ENCODE measurements at places on chromosomes 7 and 10. TPM values are rescaled to one million over a fixed set of nuclear protein-coding genes. Genes with fewer than 3 reads are reported as not detected.

DNA sequence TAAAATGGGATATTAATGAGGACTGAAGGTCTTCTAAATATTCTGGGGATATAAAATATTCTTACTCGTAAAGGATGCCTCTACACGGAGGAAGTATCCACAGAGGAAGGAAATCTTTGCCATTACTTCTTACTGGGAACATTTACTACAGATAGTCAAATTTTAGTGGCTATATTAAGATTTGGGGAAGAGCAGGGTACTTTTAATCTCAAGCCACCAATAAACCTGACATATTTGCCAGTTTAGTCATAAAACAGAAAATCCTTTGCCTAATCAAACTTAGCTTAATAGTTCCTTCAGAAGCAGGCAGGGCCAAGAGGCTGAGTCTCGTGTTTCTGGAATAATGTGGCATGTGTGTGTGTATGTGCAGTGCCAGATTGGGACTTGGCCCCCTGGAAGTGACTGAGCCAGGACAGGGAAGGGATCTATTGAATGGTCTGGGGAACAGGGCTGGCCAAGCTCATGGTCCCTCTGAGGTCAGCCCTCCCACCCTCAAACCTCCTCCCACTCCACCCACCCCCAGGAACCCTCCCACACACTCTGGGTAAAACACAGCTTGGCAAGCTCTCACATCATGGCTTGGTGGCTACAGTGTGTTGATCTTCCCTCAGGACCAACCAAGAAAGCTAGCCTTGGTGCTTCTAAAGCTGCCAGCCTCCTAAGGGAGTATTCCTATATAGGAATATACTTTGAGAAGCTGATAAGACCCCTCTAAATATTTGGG is 1.6 kb upstream of the PIK3CG start:
- DNase-seq, result no peak

The PRR15 gene
- total RNA-seq, result 5.7 TPM

- DNase-seq, result no peak
These were observed 931.1 kb downstream of the CNTNAP2 start for GRCh38 chr7:147047696-147048095.

The PAPSS2 gene
- 2.3 TPM for total RNA-seq

GRCh38 chr7:26858735-26859134 is 5.7 kb downstream of the SKAP2 start:
- DNase-seq, result no peak

DNA sequence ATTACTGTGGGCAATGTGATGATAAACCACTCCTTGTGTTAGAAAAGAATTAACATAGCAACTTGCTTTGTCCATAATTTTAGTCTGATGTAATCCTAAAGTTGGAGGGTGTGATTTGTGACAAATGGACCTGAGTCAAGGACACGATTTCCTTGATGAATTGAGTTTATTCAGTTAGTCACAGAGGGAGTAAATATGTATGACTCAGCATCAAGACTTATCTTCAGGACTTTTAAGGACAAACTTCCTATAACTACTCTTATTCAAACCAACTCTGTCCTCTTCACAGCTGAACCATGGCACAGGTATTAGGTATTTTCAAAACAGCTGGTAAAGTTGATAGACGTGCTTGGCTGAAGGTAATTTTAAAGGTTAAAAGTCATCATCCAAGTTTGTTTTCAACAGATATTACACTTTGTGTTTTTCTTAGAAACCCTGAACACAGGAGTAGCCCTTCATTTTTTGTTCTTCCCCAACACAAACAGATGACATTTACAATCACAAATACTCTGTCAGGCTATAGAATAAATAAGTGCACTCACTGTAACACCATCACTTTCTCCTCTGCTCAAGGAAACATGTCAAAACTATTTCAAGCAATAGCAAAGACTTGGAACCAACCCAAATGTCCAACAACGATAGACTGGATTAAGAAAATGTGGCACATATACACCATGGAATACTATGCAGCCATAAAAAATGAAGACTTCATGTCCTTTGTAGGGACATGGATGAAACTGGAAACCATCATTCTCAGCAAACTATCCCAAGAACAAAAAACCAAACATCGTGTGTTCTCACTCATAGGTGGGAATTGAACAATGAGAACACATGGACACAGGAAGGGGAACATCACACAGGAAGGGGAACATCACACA is 54.5 kb downstream of the COA1 start:
- DNase-seq, result peak; percentile 87

DNA sequence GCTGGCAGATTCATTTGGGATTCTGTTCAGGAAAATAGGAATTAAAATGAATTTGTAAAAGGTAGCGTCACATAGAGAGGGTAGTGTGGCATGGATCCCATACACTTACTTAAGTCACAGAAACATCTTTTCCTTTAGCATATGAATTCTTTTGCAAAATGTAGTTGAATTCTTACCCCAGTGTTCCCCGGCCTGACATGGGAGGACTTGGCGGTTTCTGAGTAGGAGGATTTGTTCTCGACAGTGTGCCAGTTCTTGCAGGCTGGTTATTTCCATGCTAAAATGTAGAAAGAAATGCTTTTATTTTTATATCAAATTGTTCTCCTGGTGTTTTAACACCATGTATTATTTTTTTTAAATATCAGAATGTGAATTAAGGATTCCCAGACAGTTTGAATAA is 72.6 kb downstream of the PDSS1 start:
- DNase-seq, result no peak

- no peak for DNase-seq
These were observed 16.4 kb upstream of the RNF148 start for GRCh38 chr7:122719010-122719578.

DNA sequence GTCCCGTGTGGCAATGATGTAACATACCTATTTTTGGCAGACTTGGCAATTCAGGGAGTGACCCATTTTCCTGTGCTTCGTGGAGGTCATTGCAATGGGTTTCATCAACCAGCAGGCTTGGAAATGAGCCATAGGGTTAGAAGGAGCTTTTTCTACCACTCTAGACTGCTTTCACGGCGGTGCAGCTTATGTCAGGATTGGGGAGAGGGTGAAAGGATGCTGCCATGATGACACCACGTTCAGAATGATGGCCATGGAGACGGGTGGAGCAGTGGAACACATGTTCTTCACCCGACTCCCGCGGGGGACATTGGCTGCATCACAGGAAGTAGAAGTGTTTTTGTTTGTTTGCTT is 220.2 kb downstream of the EMX2 start:
- DNase-seq, result no peak

- no peak for DNase-seq
These were observed 175.9 kb downstream of the EVX1 start for GRCh38 chr7:27418541-27418940.

The STEAP4 gene
- 0.03 TPM for total RNA-seq

GRCh38 chr10:118403967-118404366 is 61.8 kb upstream of the FAM204A start:
- DNase-seq, result no peak

The OR2A7 gene
- total RNA-seq, result 11.6 TPM

DNA sequence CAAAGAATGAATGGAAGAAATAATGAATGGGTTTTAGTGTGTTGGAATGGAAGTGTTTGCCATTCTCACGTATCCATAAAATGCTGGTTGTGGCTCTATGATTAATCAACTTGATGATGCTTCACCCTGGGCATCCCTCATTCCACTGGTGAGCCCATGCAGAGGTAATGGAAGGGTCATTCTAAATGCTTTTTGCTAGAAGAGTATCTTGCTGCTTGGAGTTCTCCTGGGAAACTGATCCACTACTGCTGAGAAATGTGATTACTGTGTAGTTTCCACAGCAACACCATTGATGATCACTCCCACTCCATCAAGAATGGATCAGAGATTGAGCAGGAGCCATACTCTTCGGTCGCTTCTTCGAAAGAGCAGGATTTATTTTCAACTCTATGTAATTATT is 101.6 kb downstream of the ARL5B start:
- DNase-seq, result no peak

GRCh38 chr10:12597788-12598765 is 248.7 kb downstream of the CAMK1D start:
- DNase-seq, result no peak

- DNase-seq, result no peak
These were observed 272.9 kb downstream of the TRIL start for GRCh38 chr7:28685242-28685643.

- no peak for DNase-seq
These were observed 62.2 kb downstream of the POLL start for GRCh38 chr10:101525848-101526247.

DNA sequence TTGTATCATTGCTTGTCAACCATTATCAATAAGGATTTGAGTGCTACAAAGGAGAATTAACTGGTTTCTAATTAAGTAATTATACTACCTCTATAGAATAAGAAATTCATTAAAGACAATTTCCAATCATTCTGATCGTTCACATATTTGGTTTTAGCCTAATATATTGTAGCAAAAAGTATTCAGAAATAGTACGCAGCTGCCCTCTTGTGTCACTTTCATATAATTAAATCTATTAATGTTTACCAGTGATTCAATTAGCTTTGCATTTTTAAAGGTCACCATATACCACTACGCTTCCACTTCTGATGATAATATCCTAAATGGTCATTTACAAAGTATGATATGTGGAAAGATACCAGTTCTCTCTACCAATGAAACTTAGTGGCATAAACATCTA is 128.3 kb downstream of the NEBL start:
- no peak for DNase-seq

- DNase-seq, result no peak
These were observed 304.5 kb downstream of the SDHAF3 start for GRCh38 chr7:97422046-97422445.

DNA sequence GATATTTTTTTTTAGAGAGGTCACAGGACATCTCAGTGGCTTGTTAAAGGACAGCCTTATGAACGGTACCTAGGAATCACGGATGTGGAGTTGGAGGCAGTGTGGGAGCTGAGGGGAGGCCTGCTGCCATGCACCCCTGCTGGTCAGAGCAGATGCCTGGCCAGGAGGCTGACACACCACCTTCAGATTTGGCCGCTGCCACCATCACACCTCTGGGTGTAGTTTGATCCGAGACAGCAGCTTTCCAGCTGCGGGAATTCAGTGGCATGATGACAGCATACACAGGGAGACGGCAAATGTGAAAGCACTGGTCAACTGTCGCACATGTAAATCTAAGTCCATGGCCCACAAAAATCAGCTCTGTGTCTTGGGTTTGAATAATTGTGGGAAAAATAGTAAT is 285.4 kb downstream of the ADARB2 start:
- DNase-seq, result no peak

DNA sequence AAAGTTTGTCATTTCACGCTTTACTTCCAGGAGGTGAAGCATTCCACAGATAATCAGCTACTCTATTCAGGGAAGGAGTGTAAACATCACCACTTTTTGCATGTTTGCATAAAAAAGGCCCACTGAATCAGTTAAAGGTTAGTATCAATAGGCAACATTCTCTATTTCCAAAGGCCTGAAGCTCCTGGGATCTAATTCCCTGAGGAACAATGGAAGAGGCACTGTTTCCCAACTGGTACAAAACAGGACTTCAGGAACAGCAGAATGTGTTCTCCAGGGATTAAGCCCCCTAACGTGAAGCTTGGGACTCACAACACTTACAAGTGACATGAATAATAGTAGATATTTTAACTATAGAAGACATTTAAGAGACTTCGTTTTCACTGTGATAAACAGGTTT is 6.1 kb downstream of the LRRN3 start:
- no peak for DNase-seq

The SPDYE6 gene
- total RNA-seq, result not detected

GRCh38 chr10:22765660-22766547 is 51.5 kb upstream of the PIP4K2A start:
- no peak for DNase-seq

The HOXA13 gene
- total RNA-seq, result not detected

DNA sequence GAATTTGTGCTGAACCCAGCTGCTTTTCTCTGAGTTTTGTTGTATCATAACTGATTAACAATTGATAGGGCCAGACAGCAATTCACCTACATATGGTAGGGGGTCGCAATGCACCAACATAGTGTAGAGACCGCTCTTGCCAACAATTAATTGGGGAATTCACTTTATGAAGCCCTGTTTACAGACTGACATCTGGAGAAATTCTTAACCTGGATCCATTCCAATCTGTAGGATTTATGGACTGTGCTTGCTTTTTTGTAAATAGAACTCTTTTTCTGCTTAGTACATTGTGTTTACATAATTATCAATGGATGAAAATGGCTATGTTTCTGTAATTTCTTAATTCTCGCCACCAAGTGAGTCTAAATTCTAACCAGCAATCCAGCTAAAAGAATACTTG is 311.7 kb upstream of the BMPER start:
- no peak for DNase-seq

DNA sequence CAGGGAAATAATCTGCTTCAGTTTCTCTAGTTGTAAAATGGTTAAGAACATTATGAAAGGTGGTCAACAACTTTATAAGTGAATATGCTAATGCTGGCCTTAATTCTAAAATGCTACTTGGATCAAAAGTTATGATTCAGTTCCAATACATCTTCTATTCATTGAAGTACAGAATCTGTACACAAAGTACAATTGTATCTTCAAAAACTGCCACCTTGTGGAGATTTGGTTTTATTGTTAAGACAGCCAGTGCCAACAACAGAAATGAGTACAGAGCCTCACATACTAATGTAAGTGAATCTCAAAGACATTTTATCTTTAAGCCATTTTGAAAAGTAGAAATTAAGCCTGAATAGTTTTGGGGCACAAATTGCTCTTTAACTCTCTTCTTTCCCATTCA is 194.0 kb downstream of the CFTR start:
- peak; percentile 23 for DNase-seq

The CALN1 gene
- not detected for total RNA-seq

The IDI2 gene
- total RNA-seq, result not detected

DNA sequence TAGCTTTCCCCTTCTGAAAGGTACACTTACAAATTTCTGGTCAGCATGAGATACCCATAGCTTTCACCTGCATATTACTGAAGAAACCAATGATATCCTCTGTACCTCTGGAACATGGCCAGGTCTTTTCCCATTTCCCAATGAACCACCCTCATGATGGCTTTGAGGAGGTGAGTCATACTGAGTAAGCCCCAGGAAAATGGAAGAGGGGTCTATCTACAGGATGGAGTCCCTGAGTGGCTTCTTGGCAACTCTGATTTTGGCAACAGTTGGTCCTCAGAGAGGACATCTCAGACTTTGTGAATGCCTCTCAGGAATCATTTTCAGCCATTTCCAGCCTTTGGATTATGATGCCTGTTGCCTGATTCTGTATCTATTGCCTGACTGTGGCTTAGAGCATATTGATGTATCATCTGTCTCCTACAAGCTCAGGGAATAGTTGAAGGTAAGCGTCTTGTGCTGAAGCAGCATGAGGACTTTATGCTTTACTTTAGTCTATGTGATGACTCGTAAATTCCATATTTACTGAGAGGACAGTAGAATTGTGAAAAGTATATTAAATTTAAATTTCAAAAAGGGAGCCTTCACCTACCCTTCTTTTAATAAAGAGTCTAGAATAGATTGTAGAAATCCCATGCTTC is 84.7 kb upstream of the DKK1 start:
- DNase-seq, result peak; percentile 63

GRCh38 chr10:92727550-92727949 is 37.8 kb downstream of the HHEX start:
- no peak for DNase-seq

- peak; percentile 28 for DNase-seq
These were observed 316.0 kb upstream of the AOAH start for GRCh38 chr7:37040330-37040729.

Measured in foreskin keratinocyte (primary cell).